ENCODE measurements at places on chromosomes 1 and 21. TPM values are rescaled to one million over a fixed set of nuclear protein-coding genes. Genes with fewer than 3 reads are reported as not detected.

DNA sequence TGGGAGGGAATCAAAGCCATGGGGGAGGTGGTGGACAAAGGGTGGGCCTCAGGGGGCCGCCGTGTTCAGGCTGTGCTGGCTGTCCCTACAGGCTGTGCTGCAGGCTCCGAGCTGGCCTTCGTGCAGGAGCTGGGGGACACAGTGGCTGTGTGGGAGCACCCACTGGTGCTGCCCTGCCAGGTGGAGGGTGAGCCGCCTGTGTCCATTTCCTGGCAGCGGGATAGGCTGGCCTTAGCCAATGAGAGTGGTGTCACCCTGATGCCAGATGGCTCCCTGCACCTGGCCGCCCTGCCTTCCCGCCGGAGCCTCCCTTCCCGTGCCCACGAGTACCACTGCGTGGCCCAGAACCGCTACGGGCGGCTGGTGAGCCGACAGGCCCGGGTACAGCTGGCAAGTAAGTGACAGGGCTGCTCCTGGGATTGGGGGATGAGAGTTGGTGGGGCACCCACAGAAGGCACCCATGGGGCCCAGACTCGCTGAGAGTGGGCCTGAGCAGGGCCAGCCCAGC is 20.2 kb downstream of the SLC27A3 start:
- H3K4me3 ChIP-seq = no peak overlapping the region
- DNase-seq = no peak
- H3K4me1 ChIP-seq = peaks cover 19% of the 10 kb centered on the region
- peaks cover 1% of the 10 kb centered on the region for H3K27me3 ChIP-seq
- no peak overlapping the region for H3K27ac ChIP-seq
- H3K36me3 ChIP-seq = no peaks in the 10 kb centered on the region

DNA sequence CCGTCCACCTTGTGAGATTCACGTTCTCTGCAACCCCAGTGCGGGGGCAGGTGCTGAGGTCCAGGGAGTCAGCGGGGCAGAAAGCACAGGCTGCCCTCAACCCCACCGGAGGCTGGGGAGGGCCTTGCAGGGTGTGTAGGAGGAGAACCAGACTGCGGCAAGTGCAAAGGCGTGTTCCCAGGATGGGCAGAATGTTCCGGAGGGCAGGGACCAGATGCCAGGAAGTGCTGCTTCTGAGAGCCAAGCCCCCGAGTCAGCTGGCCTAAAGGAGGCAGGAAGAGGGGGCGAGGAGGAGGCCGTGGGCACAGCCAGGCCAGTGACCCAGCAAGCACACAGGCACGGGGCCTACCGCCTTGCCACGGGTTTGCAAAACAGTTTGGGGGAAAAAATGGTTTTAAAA is 193.8 kb upstream of the AJAP1 start:
- H3K4me1 ChIP-seq = no peaks in the 10 kb centered on the region
- no peak overlapping the region for H3K27ac ChIP-seq
- no peak overlapping the region for H3K4me3 ChIP-seq
- H3K27me3 ChIP-seq = no peaks in the 10 kb centered on the region
- H3K36me3 ChIP-seq = no peaks in the 10 kb centered on the region

GRCh38 chr1:100130552-100131077 is 2.1 kb downstream of the SASS6 start:
- no peak for DNase-seq
- H3K4me3 ChIP-seq = no peak overlapping the region
- peaks cover 4% of the 10 kb centered on the region for H3K36me3 ChIP-seq
- H3K27ac ChIP-seq = no peak overlapping the region
- H3K4me1 ChIP-seq = peaks cover 38% of the 10 kb centered on the region
- no peaks in the 10 kb centered on the region for H3K27me3 ChIP-seq

- H3K27ac ChIP-seq = no peak overlapping the region
- H3K4me1 ChIP-seq = peaks cover 4% of the 10 kb centered on the region
- no peaks in the 10 kb centered on the region for H3K36me3 ChIP-seq
- DNase-seq = no peak
- H3K4me3 ChIP-seq = no peak overlapping the region
These were observed 20.3 kb downstream of the RHBG start for GRCh38 chr1:156389311-156389710.

GRCh38 chr1:212529211-212529741 is 79.3 kb upstream of the ATF3 start:
- H3K4me1 ChIP-seq = no peaks in the 10 kb centered on the region
- H3K36me3 ChIP-seq = no peaks in the 10 kb centered on the region
- DNase-seq = no peak
- no peak overlapping the region for H3K4me3 ChIP-seq
- peaks cover 22% of the 10 kb centered on the region for H3K27me3 ChIP-seq

GRCh38 chr1:247646867-247647266 is 32.7 kb downstream of the OR13G1 start:
- no peak for DNase-seq
- H3K27ac ChIP-seq = no peak overlapping the region
- H3K4me3 ChIP-seq = no peak overlapping the region

DNA sequence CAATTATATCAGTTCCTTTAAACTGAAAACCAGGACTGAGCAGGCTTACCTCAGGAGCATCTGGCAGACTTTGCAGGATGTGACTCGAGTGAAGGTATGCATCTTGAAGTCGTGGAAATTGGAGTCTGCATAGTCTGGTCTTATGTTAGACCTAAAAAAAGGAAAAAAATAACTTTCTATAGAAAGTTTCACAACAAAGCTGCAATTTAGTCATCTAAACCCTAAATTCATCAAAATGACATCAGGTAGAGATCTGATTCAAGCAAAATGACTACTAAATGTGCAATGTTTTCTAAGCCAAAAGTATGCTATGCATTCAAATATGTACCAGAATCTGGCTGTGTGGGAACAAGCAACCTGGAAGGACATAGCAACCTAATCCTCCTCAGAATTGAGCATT is 260.1 kb downstream of the VAV3 start:
- H3K27me3 ChIP-seq = no peaks in the 10 kb centered on the region
- DNase-seq = no peak
- H3K4me1 ChIP-seq = no peaks in the 10 kb centered on the region
- H3K4me3 ChIP-seq = no peak overlapping the region
- peaks cover 6% of the 10 kb centered on the region for H3K36me3 ChIP-seq

DNA sequence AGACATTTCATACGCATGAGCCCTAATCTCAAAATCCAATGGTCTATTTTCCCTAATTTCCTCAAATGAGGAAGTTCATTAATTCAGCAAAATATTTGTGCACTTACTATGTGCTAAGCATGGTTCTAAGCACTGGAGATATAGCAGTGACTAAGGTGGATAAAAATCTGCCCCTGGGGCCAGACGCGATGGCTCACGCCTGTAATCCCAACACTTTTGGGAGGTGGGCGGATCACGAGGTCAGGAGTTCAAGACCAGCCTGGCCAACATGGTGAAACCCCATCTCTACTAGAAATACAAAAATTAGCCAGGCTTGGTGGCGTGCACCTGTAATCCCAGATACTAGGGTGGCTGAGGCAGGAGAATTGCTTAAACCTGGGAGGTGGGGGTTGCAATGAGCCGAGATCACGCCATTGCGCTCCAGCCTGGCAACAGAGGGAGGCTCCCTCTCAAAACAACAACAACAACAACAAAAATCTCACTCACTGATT is 4.3 kb upstream of the MIIP start:
- H3K27ac ChIP-seq = peak overlapping the region; percentile 53
- H3K4me3 ChIP-seq = no peak overlapping the region
- H3K4me1 ChIP-seq = peaks cover 32% of the 10 kb centered on the region
- no peak for DNase-seq

GRCh38 chr1:225471109-225471452 is 43.2 kb upstream of the LBR start:
- DNase-seq = no peak
- no peak overlapping the region for H3K4me3 ChIP-seq
- peaks cover 37% of the 10 kb centered on the region for H3K4me1 ChIP-seq
- H3K27ac ChIP-seq = no peak overlapping the region

- peaks cover 14% of the 10 kb centered on the region for H3K4me1 ChIP-seq
- H3K27me3 ChIP-seq = no peaks in the 10 kb centered on the region
- H3K4me3 ChIP-seq = no peak overlapping the region
- H3K36me3 ChIP-seq = peaks cover 59% of the 10 kb centered on the region
- peak overlapping the region; percentile 75 for H3K27ac ChIP-seq
These were observed 16.4 kb downstream of the ARHGEF2 start for GRCh38 chr1:155961937-155962336.

GRCh38 chr21:45396620-45396995 is 8.4 kb upstream of the COL18A1 start:
- no peak for DNase-seq
- H3K27ac ChIP-seq = no peak overlapping the region
- peaks cover 4% of the 10 kb centered on the region for H3K36me3 ChIP-seq
- H3K4me1 ChIP-seq = no peaks in the 10 kb centered on the region
- no peak overlapping the region for H3K4me3 ChIP-seq

DNA sequence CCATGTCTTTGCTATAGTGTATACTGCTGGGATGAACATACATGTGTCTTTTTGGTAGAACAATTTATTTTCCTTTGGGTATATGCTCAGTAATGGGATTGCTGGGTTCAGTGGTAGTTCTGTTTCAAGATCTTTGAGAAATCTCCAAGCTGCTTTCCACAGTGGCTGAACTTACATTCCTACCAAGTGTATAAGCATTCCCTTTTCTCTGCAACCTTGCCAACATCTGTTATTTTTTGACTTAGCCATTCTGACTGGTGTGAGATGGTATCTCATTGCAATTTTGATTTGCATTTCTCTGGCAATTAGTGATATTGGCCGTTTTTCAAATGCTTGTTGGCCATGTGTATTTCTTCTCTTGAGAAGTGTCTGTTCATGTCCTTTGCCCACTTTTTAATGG is 37.5 kb upstream of the ANGPTL1 start:
- no peak for DNase-seq
- H3K4me1 ChIP-seq = no peaks in the 10 kb centered on the region
- peaks cover 8% of the 10 kb centered on the region for H3K36me3 ChIP-seq
- no peaks in the 10 kb centered on the region for H3K27me3 ChIP-seq
- no peak overlapping the region for H3K4me3 ChIP-seq

- no peak for DNase-seq
- H3K27ac ChIP-seq = no peak overlapping the region
- H3K36me3 ChIP-seq = no peaks in the 10 kb centered on the region
- no peak overlapping the region for H3K4me3 ChIP-seq
- no peaks in the 10 kb centered on the region for H3K27me3 ChIP-seq
- no peaks in the 10 kb centered on the region for H3K4me1 ChIP-seq
These were observed 111.3 kb downstream of the TGFB2 start for GRCh38 chr1:218456444-218456843.

GRCh38 chr1:192061556-192061955 is 96.7 kb upstream of the RGS18 start:
- H3K4me3 ChIP-seq = no peak overlapping the region
- no peaks in the 10 kb centered on the region for H3K27me3 ChIP-seq
- no peak for DNase-seq
- no peaks in the 10 kb centered on the region for H3K36me3 ChIP-seq
- H3K27ac ChIP-seq = no peak overlapping the region
- H3K4me1 ChIP-seq = no peaks in the 10 kb centered on the region

- H3K4me3 ChIP-seq = no peak overlapping the region
- H3K36me3 ChIP-seq = peaks cover 3% of the 10 kb centered on the region
- H3K27me3 ChIP-seq = peaks cover 3% of the 10 kb centered on the region
- no peak for DNase-seq
- H3K4me1 ChIP-seq = no peaks in the 10 kb centered on the region
These were observed 197.4 kb downstream of the FGGY start for GRCh38 chr1:59494145-59494833.

DNA sequence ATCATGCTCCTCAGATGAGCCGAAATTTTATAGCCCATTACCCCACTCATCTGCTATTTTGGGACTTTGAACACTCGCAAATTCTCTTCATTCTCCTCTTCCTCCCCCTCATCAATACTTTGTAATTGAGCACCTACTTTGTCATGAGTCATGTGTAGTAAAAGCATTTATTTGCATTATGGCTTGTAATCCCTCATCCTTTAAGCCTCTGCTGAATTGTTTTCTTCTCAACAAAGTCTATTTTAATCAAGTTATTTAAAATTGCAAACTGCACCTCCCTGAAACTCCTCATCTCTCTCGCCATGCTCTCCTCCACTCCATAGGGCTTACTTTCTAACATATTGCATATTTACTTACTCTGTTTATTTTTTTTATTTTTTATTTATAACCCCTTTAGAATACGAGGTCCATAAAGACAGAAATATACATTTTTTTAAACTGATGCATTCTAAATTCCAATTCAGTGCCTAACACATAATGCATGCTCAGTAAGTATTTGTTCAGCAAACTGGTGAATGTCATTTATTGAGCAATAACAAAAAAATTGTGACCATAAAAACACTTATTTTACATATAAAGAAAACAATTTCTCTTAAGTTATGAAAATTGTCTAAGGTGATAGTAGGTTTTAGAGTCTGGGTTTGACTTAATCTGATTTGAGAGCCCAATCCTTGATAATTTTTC is 161.7 kb downstream of the FASLG start:
- peaks cover 24% of the 10 kb centered on the region for H3K4me1 ChIP-seq
- H3K27ac ChIP-seq = no peak overlapping the region
- H3K36me3 ChIP-seq = peaks cover 3% of the 10 kb centered on the region
- H3K27me3 ChIP-seq = peaks cover 11% of the 10 kb centered on the region

DNA sequence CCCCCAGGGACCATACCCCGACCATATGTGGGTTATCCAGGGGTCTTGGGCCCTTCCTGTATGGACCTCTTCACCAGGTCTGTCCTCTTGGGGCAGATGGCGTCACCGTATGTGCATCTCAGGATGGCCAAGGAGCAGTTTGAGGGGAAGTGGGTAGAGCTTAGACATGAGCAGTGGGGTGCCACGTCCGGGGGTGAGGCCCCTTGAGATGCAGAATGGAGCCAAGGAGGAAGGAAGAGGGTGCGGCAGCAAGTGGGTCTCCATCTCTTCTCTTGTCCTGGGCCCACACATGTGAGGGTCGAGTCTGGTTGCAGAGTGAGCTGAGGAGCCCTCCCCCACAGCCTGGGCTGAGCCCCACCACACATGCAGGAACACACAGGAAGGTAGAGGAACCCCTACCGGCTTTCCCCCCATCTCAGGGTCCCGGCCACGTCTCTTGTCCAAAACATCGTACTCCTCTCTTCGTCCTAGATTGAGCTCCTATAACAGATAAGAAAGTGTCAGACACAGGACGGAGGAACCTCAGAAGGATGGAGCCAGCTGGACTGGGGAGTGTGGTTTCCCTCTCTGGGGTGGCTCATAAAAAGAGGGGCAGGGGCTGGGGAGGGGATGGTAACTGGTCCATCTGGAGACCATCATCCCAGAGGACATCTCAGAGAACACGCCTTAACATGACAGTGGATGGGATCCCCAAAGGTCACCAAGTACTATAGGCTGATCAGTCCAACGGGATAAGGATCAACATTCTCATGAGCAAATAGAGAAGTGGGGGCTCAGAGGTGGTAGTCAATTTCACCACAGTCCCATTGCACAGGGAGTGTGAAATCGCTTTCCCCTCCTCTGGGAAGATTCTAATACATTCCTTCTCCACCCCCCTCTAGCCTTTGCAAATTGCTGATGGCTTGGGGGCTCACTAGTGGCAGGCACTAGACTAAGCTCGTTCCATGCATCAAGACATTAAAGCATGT is 79.9 kb downstream of the CD247 start:
- H3K4me3 ChIP-seq = no peak overlapping the region
- peak overlapping the region; percentile 80 for H3K27ac ChIP-seq
- H3K4me1 ChIP-seq = peaks cover 71% of the 10 kb centered on the region
- peaks cover 37% of the 10 kb centered on the region for H3K36me3 ChIP-seq
- no peaks in the 10 kb centered on the region for H3K27me3 ChIP-seq

GRCh38 chr1:164479242-164479641 is 79.7 kb upstream of the PBX1 start:
- no peak for DNase-seq
- H3K27ac ChIP-seq = no peak overlapping the region
- H3K27me3 ChIP-seq = no peaks in the 10 kb centered on the region
- no peaks in the 10 kb centered on the region for H3K36me3 ChIP-seq

GRCh38 chr1:30511991-30512913 is 211.1 kb downstream of the MATN1 start:
- peaks cover 11% of the 10 kb centered on the region for H3K27me3 ChIP-seq
- no peak overlapping the region for H3K4me3 ChIP-seq
- H3K27ac ChIP-seq = no peak overlapping the region
- no peak for DNase-seq
- no peaks in the 10 kb centered on the region for H3K4me1 ChIP-seq
- H3K36me3 ChIP-seq = no peaks in the 10 kb centered on the region

Gene TFF3
- not detected for total RNA-seq

Gene LRRC7
- total RNA-seq = not detected

Gene IL12RB2
- total RNA-seq = 86.9 TPM

Gene CELA2A
- not detected for total RNA-seq

Data from activated CD4-positive, alpha-beta memory T cell treated with anti-CD3 and anti-CD28 coated beads for 36 hours (primary cell).